Cardiac muscle cell (in vitro differentiated cells and primary cell): ENCODE measurements at places on chromosomes 12 and 14.

- no peak for DNase-seq
Observed at GRCh38 chr12:111387747-111388323, 17.9 kb upstream of the SH2B3 start.

- DNase-seq = no peak
Observed at GRCh38 chr12:132188916-132189325, 44.7 kb downstream of the NOC4L start.

DNA sequence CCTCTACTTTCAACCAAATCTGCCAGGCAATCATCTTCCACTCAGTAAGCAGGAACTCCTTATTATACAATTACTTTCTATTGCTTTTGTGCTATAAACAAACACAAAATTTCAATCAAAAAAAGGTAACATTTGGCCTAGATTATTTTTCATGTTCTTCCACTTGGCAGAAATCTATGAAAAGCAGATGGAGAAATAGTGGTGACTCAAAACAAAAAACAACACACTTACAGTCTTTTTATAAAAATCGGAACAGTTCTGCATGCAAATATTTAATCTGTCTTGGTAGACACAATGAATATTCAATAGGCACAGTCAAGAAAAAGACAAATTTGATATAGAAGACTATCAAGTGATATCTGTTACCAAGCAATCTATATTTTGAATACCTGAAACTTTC, 376.8 kb downstream of the RPS29 start:
- DNase-seq = no peak

DNA sequence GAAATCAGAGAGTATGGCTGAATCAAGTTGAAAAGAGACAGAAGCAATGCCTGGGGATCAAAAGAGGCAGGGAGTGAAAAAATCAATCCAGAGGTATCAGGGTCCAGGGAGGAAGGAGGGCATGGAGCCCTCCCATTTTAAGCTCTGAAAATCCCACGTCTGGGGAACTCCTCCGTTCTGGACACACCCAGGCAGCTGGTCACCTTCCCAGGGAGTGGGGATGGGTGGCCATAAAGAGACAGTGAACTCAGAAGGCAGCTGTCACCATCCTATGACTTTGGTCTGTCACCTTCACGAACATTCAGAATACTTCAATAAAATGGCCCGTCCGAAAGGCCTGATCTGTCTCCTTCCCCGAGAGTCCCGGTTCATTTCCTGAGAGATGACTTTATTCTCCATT, 71.6 kb downstream of the MAP1LC3B2 start:
- no peak for DNase-seq

- peak; percentile 77 for DNase-seq
Observed at GRCh38 chr12:85872497-85873091, 1.5 kb upstream of the NTS start.

GRCh38 chr12:123919980-123920360, 52.7 kb downstream of the CCDC92 start:
- no peak for DNase-seq

GRCh38 chr14:99758121-99758821, 34.9 kb upstream of the EML1 start:
- DNase-seq = no peak

DNA sequence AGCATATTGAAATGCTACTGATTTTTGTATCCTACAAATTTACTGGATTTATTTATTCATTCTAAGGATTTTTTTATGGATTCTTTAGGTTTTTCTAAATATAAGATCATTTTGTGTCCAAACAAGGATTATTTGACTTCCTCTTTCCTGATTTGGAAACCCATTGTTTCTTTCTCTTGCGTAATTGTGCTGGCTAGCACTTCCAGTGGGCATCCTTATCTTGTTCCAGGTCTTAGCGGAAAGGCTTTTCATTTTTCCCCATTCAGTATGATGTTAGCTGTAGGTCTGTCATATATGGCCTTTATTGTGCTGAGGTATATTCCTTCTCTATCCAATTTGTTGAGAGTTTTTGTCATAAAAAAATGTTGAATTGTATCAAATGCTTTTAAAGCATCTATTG, 57.2 kb upstream of the RHOJ start:
- no peak for DNase-seq

DNA sequence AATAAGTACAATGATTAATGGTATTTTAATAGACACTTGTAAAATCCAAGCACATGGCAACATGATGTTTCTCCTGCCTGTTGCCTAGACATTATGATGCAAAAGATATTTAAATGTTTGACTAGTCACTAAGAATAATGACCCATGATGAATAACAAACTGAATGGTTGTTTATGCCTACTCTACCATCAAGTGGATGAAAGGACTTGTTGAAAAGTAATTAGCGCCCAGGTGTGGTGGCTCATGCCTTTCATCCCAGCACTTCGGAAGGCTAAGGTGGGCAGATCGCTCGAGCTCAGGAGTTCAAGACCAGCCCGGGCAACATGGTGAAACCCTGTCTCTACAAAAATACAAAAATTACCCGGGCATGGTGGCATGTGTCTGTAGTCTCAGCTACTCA, 30.7 kb downstream of the KIF21A start:
- DNase-seq = no peak

DNA sequence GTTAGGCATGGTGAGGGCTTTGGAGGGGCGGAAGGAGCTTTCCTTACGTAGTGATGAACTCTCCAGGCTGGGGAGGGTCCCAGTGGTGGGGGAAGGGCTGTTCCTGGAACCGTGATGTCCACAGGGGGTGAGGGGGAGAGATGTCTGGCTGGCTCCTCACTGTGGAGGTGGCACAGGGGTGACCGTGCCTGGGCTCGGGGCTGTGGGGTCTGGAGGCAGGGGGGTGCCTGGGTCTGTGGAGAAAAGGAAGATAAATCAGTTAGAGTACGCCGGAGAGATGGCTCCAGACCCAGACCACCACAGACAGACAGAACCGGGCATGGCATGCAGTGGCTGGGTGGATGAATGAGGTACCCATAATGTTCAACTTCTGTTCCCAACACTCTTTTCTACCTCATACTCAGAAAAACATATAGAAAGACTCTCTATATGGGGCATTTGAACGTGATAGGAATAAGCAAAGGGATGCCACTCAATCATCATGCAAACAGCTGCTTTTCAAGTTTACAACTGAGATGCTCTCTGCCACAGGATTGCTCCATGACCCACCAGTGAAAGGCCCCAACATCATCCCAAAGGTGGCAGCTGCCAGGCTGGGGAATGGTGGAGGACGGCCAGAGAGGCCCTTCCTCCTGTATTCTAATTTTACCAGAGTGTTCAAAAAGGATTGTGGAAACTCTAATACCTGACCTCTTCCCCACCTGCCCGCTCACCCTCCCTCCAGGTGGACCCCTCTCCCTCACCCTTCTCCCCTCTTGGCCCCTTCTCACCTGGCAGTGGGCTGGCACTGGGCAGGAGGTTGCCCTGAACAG, 5.6 kb downstream of the MYL6 start:
- DNase-seq = peak; percentile 42

DNA sequence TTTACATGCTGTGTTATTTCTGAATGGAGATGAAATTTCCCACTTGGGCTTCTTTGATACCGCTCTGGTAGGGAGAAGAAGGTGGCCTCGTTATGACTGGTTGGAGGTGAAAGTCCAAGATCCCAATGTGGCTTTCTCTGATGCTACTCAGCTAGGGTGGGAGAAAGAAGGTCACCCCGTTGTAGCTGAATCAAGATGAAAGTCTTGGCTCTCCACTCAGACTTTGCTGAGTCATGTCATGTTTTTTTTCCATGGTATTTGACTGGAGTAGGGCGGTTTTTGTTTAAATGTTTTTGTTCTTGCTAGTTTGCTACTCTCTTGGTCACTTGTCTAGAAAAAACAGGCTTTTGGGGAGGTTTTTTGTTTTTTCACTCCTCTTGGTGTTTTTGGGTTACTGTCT, 2.4 kb upstream of the PDE6H start:
- no peak for DNase-seq

GRCh38 chr12:22539055-22539454, 5.3 kb downstream of the C2CD5 start:
- no peak for DNase-seq

- DNase-seq = peak; percentile 96
Observed at GRCh38 chr12:6613776-6614512, 6.8 kb upstream of the CHD4 start.

GRCh38 chr12:56574210-56574609, 52.6 kb downstream of the RBMS2 start:
- DNase-seq = no peak

DNA sequence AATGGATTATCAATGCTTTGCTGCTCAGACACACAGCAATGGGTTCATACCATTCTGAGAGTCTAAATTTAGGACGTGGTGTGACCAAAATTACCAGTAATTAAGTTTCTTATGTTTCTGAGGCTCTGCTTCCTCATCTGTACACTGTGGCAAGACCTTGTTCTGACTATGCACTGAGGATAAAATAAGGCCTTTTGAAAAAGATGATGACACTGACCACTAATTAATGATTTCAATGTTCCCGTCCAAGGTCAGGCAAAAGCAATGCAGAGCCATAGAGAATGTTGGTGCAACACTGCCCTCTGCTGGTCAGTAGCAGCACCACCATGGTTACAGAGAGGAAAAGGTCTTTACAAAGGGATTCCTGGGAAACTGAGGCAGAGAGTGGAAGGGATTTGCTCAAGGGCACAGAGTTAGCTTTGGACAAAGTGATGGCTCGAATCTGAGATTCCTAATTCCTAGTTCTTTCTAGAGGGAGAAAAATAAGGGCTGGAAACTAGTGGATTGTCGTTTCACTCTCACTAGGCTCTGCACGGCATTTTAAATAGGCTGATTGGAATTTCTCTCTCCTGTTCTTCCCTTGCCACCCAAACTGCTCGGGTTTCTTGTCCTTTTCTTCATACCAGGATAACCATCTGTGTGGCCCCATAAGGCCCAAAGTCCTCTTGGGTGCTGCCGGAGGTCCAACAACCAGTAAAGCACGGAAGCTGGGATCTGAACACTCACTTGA, 22.3 kb upstream of the P2RX7 start:
- peak; percentile 72 for DNase-seq

- DNase-seq = peak; percentile 57
Observed at GRCh38 chr14:102532204-102532658, 22.7 kb upstream of the ANKRD9 start.

DNA sequence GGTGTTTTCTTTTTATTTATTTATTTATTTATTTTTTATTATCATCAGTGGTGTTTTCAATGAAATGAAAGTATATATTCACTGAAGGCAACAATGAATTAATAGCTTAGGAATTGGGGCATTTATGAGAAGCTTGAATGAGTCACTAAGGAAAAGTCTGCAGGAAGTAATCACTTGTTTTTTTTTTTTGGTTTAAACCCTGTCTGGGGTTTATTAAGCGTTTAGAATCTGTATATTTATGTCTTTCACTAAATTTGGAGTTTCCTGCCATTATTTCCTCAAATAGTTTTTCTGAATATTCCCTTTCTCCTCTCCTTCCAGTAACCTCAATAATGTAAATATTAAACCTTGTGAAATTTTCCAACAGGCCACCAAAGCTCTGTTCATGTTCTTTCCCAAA, 85.5 kb downstream of the TESC start:
- no peak for DNase-seq

GRCh38 chr14:92532490-92533163, 19.0 kb downstream of the RIN3 start:
- no peak for DNase-seq

DNA sequence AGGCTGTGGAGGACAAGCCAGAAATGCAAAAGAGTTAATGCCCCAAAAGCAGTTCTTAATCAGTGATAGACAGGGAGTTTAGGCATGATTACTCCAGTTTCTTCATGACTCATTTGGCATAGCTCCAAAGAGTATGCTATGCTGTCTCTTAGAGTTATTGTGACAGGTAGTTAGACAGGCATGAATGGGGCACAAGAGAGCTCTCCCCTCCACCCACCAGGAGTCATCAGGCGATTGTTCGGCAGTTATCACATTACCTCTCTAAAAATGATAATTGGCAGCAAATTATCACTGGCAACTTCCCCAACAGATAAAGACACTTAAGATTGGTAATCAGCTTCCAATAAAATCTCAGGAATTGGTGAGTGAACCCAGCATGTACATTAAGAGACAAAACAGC, 320.1 kb downstream of the DAD1 start:
- DNase-seq = peak; percentile 9

DNA sequence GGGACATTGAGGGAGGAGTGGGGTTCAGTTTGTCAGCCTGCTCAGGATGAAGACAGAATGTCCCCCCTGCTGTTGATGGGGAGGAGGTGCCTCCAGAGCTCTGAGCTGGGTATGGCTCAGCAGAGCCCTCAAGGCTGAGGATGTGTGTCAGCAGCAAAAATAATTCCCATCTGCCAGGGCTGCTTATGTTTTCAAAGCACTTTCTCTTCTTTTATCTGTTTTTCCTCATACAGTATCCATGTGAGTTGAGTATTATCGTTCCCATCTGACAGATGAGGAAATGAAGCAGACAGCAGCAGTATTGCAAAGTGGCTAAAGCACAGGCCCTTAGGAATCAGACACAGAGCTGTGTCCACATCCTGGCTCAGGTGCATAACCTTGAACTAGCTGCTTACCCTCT, 94.1 kb downstream of the SLC8A3 start:
- DNase-seq = no peak

DNA sequence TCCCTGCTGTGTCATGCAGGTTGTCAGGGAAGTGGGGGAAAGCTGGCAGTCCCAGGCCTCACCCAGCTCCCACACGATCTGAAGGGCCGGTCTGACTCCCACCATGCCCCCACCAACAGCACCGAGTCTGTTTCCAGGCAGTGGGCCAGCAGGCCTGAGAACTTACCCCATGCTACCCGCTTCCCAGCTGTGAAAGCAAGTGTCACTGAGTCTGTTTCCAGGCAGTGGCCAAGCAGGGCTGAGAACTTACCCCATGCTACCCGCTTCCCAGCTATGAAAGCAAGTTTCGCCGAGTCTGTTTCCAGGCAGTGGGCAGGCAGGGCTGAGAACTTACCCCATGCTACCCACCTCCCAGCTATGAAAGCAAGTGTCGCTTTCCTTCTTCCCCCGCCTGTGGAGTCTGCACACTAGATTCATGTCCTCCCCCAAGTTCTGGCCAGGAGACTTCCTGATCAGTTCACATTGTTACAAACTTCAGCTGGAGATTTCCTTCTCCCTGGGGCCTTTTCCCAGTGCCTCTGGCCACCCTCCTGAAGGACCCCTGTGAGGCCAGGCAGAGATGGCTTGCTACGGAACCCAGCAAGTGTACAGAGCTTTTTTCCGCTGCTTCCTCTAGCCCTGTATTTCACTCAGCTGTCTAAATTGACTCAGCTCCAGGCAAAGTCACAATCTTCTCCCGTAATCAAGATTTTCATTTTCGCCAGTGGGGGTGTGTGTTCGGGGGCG, 435.4 kb downstream of the TMTC2 start:
- DNase-seq = no peak

DNA sequence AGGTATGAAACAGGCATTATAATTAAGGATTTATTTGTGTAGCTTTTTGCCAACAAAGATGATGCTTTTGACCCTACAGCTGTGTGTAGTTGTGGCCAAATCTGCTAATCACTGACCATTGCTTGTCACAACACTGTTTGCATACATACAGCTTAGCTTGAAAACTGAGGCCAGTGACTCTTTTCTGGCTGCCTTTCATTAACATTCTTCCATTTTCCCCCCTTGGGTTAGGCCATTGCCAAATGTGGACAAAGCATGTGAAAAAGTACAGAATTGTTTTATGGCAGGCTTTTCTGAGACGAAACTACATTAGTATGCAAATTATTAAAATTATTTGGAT, 263.3 kb downstream of the SLC16A7 start:
- no peak for DNase-seq
